ENCODE measurements at places on chromosomes 7 and 10. TPM values are rescaled to one million over a fixed set of nuclear protein-coding genes. Genes with fewer than 3 reads are reported as not detected.

DNA sequence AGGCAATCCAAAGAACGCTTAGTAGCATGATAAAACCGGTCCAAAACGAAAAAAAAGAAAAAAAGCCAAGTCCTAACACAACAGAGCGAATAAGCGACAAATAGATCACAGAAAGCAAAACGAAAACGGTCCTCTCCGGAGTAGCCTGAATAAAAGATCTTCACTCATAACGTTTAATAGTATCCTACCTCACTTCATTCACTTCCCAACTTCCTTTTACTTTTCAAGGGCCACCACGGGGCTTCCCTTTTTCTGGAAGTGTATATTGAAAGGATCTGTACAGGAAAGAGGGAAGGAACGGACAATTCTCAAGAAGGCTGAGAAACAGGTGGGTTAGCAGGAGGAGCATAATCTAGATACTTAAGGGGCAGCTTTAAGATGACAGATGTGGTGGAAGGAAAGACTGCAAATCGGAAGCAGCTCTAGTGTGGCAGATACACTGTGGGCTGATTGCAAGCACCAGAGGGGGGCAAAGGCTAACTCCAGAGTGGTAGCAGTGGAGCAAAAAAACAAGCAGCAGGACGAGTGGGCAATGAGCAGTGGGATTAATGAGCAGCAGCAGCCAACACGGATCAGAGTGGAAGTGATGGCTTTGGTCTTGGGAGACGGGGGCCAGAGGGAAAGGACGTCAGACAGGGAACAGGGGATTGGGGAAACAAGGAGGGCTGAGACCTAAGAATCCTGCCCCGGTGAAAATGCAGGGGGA is 866 bp downstream of the CNOT4 start:
- DNase-seq, result no peak

DNA sequence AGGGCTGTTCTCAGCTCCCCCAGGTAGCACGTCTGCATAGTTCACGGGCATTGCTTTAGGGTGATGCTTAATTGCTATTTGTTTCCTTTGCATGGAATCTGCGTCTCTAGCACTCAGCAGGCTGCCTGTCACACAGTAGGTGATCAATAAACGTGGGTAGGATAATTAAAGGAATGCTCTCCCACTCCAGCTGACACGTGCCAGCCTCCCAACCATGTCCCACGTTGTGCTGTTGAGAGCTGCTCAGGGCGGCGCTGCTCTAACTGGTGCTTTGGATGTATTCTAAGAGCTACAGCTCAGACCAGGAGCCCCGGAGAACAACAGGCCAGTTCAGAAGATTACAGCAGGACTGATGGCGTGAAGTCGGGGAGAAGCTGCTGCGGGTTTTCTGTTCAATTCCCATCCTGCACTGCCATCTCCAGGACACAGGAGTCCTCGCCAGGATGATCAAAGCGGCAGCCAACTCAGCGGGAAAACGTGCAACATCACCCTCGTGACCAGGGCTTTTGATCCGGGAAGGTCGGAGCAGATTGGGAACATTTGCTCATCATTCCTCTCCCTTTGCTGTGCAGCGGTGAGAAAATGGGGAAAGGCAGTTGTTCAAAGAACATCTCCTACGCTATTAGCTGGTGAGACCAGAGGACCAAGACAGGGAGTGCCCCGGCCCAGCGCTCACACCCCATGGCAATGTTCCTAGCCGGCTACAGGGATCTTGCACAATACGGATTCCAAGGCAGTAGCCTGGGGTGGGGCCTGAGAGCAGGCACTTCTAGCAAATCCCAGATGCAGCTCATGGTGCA is 50.5 kb upstream of the FOXK1 start:
- peak; percentile 83 for DNase-seq

- no peak for DNase-seq
Observed at GRCh38 chr10:100081075-100082001, at the start of gene CPN1. CPN1 (minus strand) TSS chr10:100081869; CDS start chr10:100081625, 244 bp downstream.

- DNase-seq, result no peak
Observed at GRCh38 chr10:97571622-97572021, 957 bp upstream of the ANKRD2 start.

DNA sequence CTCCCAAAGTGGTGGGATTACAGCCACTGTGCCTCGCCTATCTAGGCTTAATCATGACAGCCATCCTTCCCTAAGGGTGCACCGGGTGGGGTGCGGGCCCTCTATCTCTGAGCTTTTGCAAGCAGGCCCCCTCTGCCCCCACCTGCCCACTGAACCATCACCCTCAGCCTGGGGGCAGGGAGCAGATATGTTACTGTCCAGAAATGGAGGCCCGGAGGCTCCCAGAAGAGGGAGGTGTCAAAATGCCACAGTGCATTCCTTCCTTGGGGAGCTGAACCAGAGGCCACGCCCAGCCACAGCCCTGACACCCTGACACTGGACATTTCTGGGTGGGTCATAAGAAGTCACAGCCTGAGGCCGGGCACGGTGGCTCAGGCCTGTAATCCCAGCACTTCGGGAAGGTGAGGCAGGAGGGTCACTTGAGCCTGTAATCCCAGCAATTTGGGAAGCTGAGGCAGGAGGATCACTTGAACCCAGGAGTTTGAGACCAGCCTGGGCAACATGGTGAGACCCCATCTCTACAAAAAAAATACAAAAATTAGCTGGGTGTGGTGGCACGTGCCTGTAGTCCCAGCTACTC is 129.8 kb upstream of the TNRC18 start:
- DNase-seq, result no peak

GRCh38 chr10:103645141-103646054 is 151.9 kb downstream of the NEURL1 start:
- DNase-seq, result peak; percentile 84

- DNase-seq, result no peak
Observed at GRCh38 chr10:33196710-33197491, 137.6 kb downstream of the NRP1 start.

The ZNF467 gene
- total RNA-seq, result 7.0 TPM

The NEUROD6 gene
- not detected for total RNA-seq

The SFTPA1 gene
- 0.24 TPM for total RNA-seq

The IL2RA gene
- total RNA-seq, result 3.8 TPM

The AGK gene
- total RNA-seq, result 28.4 TPM

The VAX1 gene
- not detected for total RNA-seq

The SHH gene
- total RNA-seq, result not detected

The PSD gene
- total RNA-seq, result 0.49 TPM
